ENCODE measurements at places on chromosomes 11 and 22. TPM values are rescaled to one million over a fixed set of nuclear protein-coding genes. Genes with fewer than 3 reads are reported as not detected.
A peak's percentile ranks its signal among the peaks of the same experiment; 100 is the strongest.

Gene C22orf31
- total RNA-seq: not detected

Gene ABTB2
- 5.1 TPM for total RNA-seq

- no peak for DNase-seq
Measured at GRCh38 chr11:106723071-106723470, 295.2 kb downstream of the GUCY1A2 start.

DNA sequence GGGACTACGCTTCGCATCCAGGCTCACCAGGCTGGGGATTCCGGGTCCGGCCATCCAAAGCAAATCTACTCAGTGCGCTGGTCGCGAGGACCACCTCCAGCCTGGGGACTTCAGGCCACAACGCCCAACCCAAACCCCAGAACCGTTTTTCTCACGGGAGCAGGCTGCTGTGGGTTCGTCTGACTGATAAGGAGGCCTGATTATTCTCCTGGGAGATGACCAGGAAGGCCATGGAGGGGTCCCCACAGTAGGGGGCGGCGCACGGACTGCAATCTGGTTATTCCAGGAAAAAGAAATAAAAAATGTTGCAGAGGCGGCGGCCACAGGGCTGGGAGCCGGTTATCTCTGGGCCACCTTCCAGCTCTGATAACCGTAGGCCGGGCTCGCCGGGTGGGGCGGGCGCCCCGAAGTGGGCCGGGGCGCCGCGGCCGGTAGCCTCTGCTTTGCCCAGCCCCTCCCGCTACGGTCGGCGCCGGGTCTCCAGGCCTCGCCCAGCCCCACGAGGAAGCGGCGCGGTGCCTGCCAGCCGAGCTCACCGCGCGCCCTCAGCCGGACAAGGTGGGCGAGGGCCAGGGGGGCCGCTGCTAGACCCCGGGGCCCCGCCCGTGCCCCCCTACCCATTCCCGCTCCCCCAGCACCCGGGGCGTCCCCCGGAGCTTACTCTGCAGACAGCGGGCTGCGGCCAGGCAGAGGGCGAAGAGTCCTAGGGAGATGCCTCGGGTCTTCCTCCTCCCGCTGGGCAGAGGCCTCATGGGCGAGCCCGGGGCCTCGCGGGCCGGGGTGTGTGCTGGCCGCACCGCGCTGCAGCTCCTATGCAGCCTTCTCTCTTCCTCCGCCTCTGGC, 446 bp downstream of the VSTM5 start:
- peak; percentile 91 for DNase-seq

DNA sequence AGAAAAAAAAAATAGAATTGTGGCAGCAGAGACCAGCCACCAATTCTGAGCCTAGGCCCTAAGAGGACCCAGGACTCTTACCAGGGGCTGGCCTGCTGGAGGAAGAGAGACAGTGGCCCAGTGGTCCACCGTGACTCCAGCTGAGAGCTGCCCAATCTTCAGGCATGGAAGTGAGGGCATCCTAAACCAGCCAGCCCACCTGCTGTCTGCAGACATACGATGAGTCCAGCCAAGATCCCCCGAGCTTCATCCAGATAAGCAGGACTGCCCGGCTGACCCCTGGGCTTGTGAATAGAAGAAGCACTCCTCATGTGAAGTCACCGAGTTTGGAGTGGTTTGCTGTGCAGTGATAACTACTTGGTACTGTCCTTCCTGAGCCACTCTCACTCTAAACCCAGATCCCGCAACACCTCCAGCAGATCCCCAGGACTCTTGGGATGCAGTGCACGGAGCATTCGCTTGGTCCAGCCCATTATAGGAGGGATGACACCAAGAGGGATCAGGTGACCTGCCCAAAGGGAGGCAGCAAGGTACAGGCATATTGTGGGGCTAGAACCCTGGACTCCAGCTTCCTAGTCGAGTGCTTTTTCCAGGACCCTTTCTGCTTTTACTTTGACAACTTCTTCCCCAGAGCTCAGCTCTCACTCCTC, 41.7 kb upstream of the FGF3 start:
- DNase-seq: no peak

Gene MUC15
- total RNA-seq: not detected

Gene FOLH1
- total RNA-seq: not detected

DNA sequence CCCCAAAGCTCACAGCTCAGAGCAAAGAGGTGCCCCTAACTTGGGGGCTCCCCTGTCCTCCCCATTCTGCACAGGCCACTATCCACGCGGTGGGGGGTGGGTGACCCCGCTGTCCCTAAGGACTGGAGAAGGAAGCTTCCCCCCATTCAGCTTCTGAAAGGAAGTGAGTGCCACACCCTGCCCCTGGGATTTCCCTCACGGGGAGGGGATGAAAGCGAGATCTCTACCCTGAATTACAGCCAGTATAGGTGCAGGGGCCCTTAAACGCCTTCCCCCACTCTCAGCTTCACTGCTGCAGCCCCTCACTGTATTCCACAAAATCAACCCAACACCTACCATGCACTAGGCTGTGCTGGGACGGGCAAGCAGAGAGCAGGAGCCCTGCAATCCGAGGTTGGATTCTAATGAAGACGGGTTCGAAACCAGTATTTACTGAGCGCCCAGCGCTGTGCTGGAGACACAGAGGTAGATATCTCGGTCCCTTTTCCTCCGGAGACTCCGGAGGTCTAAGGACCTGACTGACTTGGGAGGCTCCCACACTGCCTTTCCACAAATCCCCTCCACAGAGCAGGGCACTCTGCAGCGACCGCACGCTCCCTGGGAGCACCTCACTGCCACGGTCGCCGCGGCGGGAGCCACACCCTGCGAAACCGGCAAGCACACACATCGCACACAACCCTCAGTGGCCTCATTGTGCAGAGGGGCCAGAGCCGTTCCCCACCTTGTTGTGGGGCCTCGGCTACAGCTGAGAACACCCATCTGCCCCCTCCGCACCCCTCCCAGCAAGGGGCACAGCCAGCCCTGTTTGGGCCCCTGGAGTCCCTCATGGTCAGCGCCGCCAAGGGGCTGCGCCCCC, 1.8 kb downstream of the AHNAK start:
- DNase-seq: peak; percentile 73

DNA sequence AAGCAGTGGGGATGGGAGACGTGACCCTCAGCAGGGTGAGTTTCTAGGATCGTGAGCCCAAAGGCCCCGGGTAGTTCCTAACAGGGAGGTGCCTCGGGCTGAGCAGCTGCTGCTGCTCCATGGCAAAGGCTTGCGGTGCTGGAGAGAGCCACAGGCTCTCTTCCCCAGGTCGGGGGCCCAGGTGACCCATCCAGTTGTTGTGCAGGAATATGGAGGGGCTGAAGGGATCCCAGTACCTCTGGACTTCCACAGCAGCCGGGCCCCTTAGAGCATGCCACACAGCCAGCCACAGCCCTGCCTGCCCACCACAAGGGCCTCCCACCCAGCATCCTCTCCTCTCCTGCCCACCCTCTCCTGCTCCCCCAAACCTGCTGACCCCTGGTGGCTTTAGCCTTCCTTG, 49.3 kb downstream of the BUD13 start:
- peak; percentile 41 for DNase-seq

- DNase-seq: no peak
Measured at GRCh38 chr11:23554002-23554401, 693.7 kb upstream of the CCDC179 start.

- no peak for DNase-seq
Measured at GRCh38 chr11:118339281-118339961, 3.1 kb downstream of the CD3D start.

DNA sequence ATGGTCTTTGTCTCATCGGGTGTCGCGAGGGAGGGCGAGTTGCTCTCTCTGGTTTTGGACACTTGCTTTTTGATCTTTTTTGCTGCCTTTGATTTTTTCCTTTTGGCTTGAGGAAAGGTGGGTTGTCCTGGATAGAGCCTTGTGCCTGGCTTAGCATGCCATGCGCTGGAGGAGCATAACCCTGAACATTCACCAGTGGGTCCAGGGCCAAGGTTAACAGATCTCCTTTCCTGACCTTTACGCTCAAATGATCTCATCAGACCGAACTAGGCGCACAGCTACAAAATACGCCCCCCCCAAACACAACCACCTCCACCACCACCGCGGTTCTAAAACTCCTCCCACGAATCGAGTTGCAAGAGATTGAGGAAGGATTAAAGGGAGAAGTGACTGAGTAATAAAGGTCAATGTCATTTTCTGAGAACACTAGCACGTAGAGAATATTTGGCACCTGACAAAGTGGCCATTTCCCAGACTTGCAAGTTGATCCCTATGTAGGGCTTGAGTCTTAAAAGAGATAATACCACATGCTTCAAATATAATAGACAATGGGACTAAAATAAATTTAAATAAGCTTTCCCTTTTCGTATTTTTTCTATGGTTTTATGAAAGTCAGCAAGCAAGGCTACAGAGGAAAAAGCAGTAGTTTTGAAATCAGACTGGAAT, 48.7 kb upstream of the CADM1 start:
- DNase-seq: no peak

DNA sequence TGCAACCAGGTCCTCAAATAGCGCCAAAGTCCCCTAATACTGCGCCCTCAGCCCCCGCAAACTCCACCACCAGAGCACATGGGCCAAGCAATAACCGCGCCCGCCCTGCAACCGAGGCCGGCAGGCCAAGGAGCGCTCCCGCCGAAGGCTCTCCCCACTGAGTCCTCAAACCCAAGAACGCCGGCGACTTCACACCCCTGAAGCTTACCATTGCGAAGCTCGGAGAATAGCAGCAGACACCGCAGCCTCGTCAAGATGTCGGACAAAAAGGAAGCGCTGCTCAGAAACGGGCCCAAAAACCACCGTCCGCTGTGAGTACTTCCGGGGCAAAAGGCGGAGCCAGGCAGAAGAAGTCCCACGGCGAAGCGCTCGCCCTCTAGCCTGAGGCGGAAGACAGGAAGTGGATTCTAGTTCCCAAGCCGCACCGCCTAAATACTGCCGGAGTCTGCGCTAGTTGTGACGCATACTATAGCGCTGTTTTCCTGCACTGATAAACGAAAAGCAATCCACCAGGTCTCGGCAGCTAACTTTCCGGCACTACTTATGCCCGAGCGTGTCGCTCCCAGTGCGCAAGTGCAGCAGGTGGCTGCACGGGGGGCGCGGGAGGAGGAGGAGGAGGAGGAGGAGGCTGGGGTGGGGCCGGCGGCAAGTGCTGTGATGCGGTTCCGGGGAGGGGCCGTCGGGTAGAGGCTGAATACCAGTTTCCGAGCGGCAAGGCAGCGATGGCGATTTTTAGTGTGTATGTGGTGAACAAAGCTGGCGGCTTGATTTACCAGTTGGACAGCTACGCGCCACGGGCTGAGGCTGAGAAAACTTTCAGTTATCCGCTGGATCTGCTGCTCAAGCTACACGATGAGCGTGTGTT, at the start of the genes RPS25 and TRAPPC4:
TSS of gene RPS25 (minus strand) at position 270 of the 865 bp plus-strand sequence. CDS start at position 211, 59 bp downstream.
TSS of gene TRAPPC4 (plus strand) at position 693 of the 865 bp plus-strand sequence. CDS start at position 723, 30 bp downstream.
- DNase-seq: peak; percentile 95

DNA sequence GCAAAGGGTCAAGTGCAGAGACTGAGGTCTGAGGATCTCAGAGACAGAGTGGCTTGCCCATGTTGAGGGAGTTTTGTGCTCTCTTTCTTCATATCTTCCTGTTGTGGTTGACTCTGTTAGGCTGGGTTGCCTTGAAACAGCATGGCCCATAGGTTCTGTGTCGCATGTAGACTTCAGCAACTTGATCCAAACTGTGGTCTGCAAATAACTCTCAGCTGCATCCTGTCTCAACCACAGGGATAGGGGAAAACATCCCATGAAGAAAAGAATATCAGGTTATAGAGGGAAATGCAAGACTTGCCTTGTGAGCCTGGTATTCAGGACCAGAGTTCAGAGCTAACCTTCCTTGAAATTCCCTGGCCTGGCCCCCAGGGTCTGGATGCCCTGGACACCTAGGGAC, 69.4 kb downstream of the FLI1 start:
- DNase-seq: no peak

Gene ZP1
- 0.36 TPM for total RNA-seq

DNA sequence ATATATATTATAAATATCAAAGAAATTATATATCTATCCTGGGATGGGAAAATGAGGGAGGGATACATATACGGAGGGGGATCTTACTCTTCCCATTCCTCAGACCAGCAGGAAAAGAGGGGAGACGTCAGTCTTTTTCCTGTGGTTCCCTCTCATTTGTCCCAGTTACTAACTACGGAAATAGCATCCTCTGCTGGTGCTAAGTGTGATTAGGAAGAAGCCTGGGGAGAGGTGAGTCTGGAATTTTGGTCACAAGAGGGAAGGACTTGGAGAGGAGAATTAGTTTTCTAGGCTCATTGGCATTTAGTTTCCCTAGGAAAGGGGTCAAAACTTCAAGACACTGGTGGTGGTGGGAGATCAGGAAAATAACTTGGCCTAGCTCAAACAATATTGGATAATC, 11.6 kb downstream of the MED19 start:
- peak; percentile 49 for DNase-seq

GRCh38 chr11:119847853-119848252, 118.9 kb upstream of the NECTIN1 start:
- no peak for DNase-seq

Gene ST14
- total RNA-seq: under 0.01 TPM

DNA sequence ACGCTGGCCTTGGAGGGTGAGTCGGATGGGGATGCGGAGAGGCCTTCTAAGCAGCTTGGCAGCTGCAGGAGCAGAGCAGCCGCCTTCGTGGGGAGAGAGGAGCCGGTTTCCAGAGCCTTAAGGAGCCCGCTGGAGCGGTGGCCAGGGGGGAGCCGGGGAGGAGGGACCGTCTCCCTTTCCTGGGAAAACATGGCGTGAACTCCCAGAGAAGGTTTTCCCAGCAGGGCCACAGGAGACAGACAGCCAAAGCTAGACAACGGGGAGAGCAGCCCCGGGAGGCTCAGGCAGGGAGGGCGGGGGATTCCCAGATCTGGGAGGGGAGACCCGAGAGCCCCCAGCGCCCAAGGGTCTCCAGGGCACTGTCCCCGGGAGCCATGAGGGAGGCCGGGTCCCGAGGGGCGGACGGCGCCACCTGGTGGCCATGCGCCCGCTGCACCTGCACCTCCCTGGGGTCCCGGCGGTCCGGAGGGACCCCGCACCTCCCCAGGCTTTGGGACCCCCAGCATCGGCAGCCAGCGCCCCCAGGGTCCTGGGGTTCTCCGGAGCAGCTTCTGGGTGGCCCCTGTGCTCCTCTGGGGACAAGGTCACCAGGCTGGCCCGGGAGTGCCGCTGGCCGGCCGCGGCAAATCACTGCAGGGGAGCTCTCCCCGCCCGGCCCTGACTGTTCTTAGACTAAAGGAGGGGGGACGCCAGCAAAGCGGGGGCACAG, 2.4 kb upstream of the SYT8 start:
- DNase-seq: peak; percentile 98

- no peak for DNase-seq
Measured at GRCh38 chr11:48879256-48879655, 104.4 kb downstream of the TRIM51G start.

DNA sequence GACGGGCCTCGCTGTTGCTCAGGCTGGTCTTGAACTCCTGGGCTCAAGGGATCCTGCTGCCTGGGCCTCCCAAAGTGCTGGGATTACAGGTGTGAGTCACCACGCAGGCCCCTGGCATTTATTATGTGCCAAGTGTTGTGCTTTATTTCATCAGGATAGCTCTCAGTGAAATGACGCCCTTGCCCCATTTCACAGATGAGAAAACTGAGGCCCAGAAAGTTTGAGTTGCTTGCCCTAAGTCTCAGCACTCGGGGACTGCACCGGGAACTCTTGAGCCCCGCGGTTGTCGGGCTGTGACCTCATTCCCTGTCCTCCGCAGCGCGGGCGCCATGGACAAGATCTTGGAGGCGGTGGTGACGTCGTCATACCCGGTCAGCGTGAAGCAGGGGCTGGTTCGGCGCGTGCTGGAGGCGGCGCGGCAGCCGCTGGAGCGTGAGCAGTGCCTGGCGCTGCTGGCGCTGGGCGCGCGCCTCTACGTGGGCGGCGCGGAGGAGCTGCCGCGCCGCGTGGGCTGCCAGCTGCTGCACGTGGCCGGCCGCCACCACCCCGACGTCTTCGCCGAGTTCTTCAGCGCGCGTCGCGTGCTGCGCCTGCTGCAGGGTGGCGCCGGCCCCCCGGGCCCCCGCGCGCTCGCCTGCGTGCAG, 7.3 kb downstream of the USP35 start:
- peak; percentile 47 for DNase-seq

- DNase-seq: no peak
Measured at GRCh38 chr11:130871616-130872015, 44.7 kb downstream of the SNX19 start.

GRCh38 chr11:86136538-86136937, 67.7 kb upstream of the PICALM start:
- no peak for DNase-seq
